ENCODE measurements at places on chromosomes 6 and 20.
A peak's percentile ranks its signal among the peaks of the same experiment; 100 is the strongest.

DNA sequence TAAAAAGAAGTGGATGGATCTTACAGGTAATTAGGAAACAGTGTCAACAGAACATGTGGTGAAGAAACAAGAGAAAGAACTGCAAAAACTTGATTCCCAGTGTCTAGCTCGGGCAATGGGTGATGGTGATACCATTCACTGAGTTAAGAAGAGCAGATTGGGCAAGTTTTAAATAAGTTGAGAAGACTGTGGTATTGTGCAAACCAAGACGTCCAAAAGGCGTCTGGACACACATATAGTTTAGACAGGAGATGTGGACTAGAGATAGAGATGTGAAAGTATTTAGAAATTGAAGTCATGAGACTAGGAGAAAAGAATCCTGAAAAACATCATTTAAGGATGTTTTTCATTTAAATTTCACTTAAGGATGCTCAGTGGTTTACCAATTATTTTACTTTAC is 53.9 kb downstream of the CDK19 start:
- DNase-seq = no peak

DNA sequence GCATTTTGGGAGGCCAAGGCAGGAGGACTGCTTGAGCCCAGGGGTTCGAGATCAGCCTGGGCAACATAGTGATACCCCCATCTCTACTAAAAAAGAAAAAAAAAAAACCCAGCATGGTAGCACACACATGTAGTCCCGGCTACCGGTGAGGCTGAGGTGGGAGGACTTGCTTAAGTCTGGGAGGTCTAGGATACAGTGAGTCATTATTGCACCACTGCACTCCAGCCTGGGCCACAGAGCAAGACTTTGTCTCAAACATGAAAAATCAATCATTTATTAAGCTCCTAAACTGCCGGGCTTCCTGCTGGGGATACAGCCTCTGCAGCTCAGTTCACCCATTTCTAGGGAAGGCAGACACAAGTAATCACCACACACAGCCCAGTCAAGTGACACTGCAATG is 7.3 kb upstream of the USP45 start:
- DNase-seq = no peak

GRCh38 chr20:24891546-24892393 is 57.3 kb upstream of the CST7 start:
- no peak for DNase-seq

DNA sequence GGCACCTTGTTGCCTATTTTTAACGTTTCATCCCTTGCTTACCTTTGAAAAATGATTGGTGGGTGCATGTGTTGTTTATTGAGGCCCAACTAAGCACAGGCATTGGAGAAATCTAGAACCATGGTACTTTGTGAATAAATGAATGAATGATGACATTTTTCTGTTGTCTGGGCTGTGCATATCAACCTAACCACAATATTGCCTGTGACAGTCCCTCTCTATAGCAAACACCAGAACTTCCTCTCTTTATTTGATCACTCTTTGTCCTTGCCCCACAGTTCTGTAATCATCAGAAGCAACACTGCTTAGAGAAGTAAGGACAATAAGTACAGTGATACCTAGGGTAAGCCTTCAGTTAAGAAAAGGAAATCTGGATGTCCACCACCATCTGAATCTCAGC is 75.1 kb downstream of the TBC1D7 start:
- DNase-seq = no peak

- DNase-seq = no peak
Observed at GRCh38 chr6:12431023-12431422, 140.9 kb downstream of the EDN1 start.

DNA sequence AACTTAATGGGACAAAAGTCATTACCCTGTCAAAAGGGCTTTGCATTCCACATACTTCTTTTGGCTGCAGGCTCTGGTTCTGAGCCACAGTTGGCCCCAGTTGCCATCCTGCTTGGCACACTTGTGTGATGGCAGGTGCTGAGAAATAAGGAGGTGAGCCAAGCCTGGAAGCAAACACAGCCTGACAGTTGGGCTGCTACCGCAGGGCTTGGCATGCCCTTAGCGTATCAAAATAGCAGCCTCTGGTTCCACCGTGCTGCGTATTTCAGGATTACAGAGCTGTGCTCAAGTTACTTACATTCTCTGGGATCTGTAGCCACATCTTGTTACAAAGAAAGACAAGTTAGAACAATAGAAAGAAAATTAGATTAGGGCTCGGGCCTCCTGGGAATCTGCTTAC is 11.1 kb downstream of the MTHFD1L start:
- no peak for DNase-seq

DNA sequence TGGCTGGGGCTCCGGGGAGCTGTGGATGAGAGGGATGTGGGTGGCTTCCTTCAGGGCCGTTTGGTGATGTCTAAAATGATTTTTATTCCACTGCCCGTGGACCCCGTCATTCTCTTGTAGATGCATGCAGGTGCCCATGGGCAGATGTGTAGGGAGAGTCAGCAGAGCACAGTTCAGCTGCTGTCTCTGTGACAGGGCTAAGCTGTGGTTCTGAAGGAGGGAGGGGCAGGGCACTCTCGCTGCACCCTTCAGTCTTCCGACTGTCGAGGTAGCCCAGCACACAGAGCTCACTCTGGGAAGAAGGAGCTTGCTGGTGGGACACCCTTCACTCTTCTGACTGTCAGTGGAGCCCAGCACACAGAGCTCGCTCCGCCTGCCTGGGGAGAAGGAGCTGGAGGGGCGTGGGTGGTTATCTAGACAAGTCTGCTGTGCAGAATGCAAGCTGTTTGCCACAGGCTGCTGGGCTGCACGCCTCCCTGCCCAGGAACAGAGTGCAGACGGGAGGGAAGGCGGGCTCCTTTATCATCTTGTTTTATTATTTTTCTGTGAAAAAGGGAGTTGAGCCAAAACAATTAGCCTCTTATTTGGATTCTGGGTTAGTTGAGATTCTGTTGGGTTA is 28.4 kb upstream of the ADRM1 start:
- DNase-seq = no peak

- DNase-seq = peak; percentile 5
Observed at GRCh38 chr6:170459451-170459850, 93.7 kb downstream of the PSMB1 start.

DNA sequence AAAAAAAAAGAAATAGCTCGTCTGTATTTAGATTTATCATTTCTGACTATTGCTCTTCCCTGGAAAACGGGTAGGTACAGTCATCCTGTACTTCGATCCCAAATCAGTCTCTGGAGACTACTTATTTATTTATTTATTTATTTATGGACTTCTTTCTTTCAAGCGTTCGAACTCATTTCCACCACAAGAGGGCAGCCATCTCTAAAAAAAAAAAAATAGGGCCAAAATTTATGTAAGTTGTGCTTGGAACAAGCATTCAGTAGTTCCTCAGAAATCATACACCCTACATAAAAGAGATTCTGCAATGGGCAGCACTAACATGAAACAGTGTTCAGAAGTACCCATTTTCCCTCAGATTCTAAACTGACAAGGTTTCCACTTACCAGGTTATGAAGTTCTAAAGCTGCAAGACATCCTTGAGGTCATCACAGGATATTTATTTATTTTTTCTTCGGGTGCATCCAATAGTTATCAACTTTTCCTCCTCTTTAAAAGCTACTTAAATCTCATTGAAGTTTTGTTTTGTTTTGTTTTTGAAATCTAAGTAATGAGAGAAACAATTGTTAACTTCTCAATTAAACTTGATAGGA is 1.9 kb upstream of the BMP2 start:
- DNase-seq = no peak

Measured in stimulated activated CD4-positive, alpha-beta T cell treated with anti-CD3 and anti-CD28 coated beads, Interleukin-12 subunit alpha, Interleukin-12 subunit beta, amount 100 ng/mL, for 48 hours (primary cell).